ENCODE measurements at places on chromosomes 6 and 20. TPM values are rescaled to one million over a fixed set of nuclear protein-coding genes. Genes with fewer than 3 reads are reported as not detected.

DNA sequence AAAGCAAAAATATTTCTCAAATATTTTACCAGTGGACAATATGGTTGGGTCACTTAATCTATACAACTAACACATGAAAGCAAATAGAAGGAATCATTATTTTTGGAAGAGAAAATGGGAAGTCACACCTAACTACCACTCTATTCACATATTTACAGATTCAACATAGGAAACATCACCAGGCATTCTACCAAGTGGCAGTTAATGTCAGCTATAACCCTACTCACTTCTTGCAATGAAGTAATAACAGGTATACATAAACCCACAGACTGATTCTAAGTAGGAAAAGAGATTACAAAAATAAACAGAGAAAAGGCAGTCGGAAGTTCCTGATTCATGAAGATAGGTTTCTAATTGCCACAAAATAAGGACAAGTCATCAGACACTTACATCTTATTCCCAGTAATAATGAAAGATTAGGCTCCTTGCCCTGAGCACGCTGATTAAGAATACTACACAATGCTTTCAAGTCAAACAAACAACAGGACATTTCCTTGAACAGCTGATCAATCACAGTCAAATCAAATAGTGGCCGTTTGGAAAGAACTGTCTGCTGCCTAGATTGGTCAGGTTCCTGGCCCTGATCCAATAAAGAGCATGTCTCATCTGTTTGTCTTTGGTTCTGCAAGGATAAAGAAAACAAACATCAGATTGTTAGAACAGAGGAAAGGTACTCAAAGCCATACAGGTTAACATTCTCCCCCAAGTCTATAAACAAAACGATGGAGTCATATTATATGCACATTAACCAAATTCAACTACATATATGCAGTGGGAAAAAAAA, 79.2 kb upstream of the PLN start:
- no peaks in the 10 kb centered on the region for H3K27me3 ChIP-seq
- peaks cover 44% of the 10 kb centered on the region for H3K36me3 ChIP-seq

The CITED2 gene
- total RNA-seq, result 28.4 TPM

DNA sequence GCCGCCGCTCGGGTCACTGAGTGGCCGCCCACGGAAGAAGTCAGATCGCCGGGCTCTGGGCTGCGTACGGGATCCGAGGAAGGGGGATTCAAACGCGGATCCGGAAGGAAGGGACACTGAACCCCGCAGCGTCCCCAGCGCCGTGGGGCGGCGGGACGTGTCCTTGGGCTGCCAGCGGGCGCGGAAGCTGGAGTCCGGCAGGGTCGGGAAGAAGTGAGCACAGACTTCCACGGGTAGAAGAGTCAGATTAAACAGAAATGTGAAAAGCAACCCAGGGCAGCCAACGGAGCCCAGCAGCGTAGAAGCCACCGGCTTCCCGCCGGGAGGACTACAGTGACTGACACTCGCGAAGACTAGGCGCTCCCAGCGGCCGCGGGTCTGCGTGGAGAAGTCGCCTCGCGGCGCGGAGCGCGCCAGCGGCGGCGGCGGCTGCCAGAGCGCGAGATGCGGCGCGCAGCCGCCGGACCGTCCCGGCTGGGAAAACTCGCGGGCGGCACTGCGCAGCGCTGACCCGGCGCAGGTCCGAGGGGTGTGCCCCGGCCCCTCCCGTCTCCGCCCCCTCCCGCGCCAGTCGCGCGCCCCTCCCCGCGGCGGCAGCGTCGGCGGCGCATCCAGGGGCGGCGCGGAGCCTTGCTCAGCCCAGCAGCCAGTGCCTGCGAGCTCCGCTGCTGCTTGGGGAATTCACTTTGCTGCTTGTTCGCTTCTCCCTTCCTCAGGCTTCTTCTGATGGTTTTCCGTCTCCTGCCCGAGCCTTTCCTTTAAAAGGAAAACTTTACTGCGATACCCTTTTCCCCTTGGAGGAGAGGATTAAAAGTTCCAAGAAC, at the start of gene SAMD5:
TSS of gene SAMD5 (plus strand) at position 649 of the 824 bp plus-strand sequence. CDS start 239 bp downstream, outside the sequence.
- DNase-seq, result peak; percentile 43
- H3K27ac ChIP-seq, result no peak within 1 kb of the TSS
- peaks cover 74% of the 10 kb centered on the region for H3K27me3 ChIP-seq
- H3K36me3 ChIP-seq, result no peaks in the 10 kb centered on the region

The MEI4 gene
- total RNA-seq, result not detected

The KHDC1L gene
- not detected for total RNA-seq

The NAA20 gene
- total RNA-seq, result 118 TPM

GRCh38 chr20:52103913-52104545, 87.5 kb downstream of the ZFP64 start:
- peak overlapping the region; percentile 78 for H3K4me3 ChIP-seq
- H3K4me1 ChIP-seq, result peaks cover 20% of the 10 kb centered on the region
- peak overlapping the region; percentile 45 for H3K27ac ChIP-seq

The SAPCD1 gene
- total RNA-seq, result 9.5 TPM

The EDN1 gene
- not detected for total RNA-seq

- H3K4me3 ChIP-seq, result no peak overlapping the region
- no peaks in the 10 kb centered on the region for H3K4me1 ChIP-seq
- H3K27me3 ChIP-seq, result no peaks in the 10 kb centered on the region
These were observed 1309.4 kb downstream of the EPHA7 start for GRCh38 chr6:92109956-92110355.

Measured in activated naive CD8-positive, alpha-beta T cell treated with anti-CD3 and anti-CD28 coated beads for 36 hours (primary cell).